MCF 10A (cell line): ENCODE measurements at places on chromosomes 7 and 10. TPM values are rescaled to one million over a fixed set of nuclear protein-coding genes. Genes with fewer than 3 reads are reported as not detected.

The EMX2 gene
- total RNA-seq = not detected in 2 replicates

The SPDYE5 gene
- total RNA-seq = 0.12 and 0.16 TPM in 2 replicates

The AGMO gene
- not detected in 2 replicates for total RNA-seq

DNA sequence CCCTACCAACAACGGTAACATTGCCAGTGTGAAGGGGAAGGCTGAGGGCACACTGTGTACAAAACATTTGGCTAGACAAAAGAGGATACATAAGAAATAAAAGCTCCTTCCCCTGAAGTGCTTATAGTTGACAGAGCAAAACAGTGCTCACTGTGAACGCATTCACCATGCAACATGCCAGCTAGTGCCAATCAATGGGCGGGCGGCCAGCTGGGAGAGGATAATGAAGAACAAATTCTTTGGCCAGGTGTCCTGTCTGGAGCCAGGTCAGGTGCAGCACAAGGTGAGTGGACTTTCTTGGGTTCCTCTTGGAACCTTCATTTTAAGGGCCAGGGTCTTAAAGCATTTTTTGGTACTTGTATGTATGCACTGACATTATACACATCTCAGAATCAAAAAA lies 106.1 kb downstream of the ICA1 start:
- H3K4me1 ChIP-seq = no peaks in the 10 kb centered on the region
- H3K36me3 ChIP-seq = peaks cover 10% of the 10 kb centered on the region
- no peak for DNase-seq
- no peak overlapping the region for H3K27ac ChIP-seq
- H3K27me3 ChIP-seq = no peaks in the 10 kb centered on the region
- H3K4me3 ChIP-seq = no peak overlapping the region

GRCh38 chr10:82515256-82515655 lies 640.3 kb downstream of the NRG3 start:
- H3K4me3 ChIP-seq = no peak overlapping the region
- H3K4me1 ChIP-seq = peaks cover 8% of the 10 kb centered on the region
- DNase-seq = peak; percentile 22
- no peaks in the 10 kb centered on the region for H3K27me3 ChIP-seq
- no peaks in the 10 kb centered on the region for H3K36me3 ChIP-seq

DNA sequence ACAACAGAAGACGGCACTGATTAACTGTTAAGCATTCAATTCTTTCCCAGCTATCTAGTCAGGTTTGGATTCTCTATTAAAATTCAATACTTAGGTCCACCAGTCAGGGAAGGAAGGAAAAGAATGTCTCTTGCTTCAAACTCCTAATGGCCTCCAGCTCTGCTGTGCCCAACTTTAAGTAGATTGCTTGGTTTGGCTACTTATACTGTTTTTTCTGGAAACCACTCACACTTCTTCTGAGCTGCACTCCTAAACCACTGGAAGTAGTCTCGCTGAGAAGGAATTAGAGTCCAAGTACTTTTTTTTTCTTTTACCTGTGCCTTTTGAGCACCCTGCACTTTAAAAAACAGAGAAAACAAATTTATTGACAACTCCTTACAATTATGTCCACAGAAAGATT lies 26.7 kb upstream of the COL1A2 start:
- peaks cover 17% of the 10 kb centered on the region for H3K4me1 ChIP-seq
- DNase-seq = peak; percentile 34
- H3K27me3 ChIP-seq = no peaks in the 10 kb centered on the region
- peak overlapping the region; percentile 34 for H3K4me3 ChIP-seq

DNA sequence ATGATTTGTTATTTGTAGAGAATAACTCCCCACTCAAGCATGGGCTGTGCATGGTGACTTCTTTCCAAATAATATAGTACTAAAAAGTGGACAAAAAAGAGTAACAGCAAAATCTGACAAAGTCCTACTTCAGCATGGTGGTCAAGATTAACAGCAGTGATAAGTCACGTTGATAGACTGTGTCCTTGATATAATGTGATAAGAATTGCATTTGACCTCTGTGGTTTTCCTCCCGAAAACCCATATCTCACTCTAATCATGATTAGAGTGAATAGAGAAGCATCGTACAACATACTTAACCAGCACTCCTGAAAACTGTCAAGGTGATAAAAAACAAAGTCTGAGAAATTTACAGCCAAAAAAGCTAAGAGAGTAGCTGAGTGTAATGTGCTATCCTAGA lies 42.4 kb downstream of the REEP3 start:
- peak overlapping the region; percentile 18 for H3K27ac ChIP-seq
- H3K4me1 ChIP-seq = peaks cover 22% of the 10 kb centered on the region
- H3K36me3 ChIP-seq = peaks cover 8% of the 10 kb centered on the region
- DNase-seq = no peak
- H3K27me3 ChIP-seq = no peaks in the 10 kb centered on the region

DNA sequence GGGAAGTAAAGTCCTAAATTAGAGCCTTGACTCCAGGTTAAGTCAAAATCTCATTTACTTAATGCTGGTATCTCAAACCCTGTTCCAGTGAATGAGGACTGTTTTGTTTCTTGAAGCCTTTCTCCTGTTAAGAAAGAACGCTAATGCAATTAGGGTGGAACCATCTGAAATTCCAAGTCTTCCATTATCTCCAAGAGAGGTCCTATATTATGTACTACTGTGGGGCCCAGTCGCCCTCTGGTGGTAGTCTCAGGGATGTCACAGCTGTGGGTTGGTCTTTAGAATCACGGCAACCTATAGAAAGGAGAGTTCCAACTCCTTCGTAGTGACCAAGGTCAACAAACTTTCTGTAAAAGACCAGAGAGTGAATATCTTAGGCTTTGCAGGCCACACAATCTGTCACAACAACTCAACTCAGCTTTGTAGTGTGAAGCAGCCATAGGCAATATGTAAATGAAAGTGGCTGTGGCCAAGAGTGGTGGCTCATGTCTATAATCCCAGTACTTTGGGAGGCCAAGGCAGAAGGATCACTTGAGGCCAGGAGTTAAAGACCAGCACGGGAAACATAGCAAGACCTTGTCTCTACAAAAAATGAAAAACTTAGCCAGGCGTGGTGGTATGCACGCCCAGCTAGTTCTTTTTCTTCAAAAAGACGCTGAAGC lies 9.3 kb downstream of the RPP38 start:
- H3K4me1 ChIP-seq = no peaks in the 10 kb centered on the region
- H3K4me3 ChIP-seq = no peak overlapping the region
- H3K27me3 ChIP-seq = no peaks in the 10 kb centered on the region

- no peak overlapping the region for H3K4me3 ChIP-seq
- H3K4me1 ChIP-seq = no peaks in the 10 kb centered on the region
- H3K27me3 ChIP-seq = peaks cover 35% of the 10 kb centered on the region
- H3K36me3 ChIP-seq = no peaks in the 10 kb centered on the region
- DNase-seq = no peak
Observed at GRCh38 chr10:120641695-120642094, 184.7 kb downstream of the PLPP4 start.
